Activated CD4-positive, alpha-beta T cell treated with anti-CD3 and anti-CD28 coated beads, Interleukin-2, amount 50 U/mL, for 1 hour (primary cell): ENCODE measurements at places on chromosomes 12 and 14.

GRCh38 chr14:23009939-23010726 lies at the start of gene C14orf93:
Gene C14orf93, minus strand, starts transcription at chr14:23010143. Its CDS starts 11,120 bp downstream, at chr14:22999023.
- peak; percentile 76 for DNase-seq

DNA sequence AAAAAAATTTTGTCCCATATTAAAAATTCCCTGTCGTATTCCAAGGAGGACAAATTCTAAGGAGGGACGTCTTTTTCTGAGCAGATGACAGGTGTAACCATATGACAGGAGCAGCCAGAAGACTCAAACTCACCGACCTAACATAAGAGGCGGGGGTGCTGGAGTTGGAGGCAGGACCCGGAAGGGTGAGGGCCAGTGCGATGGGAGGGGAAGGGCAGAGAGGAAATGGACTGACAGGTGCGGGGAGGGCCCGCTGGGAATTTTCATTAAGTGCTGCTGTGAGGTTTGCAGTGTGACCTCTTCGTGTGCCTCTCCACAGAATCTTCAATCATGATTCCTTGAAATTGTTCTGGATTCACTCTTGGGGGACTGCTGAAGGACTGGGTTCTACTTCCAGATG lies 189.4 kb downstream of the NTF3 start:
- no peak for DNase-seq

GRCh38 chr12:91877022-91877421 lies 268.6 kb downstream of the BTG1 start:
- peak; percentile 80 for DNase-seq

DNA sequence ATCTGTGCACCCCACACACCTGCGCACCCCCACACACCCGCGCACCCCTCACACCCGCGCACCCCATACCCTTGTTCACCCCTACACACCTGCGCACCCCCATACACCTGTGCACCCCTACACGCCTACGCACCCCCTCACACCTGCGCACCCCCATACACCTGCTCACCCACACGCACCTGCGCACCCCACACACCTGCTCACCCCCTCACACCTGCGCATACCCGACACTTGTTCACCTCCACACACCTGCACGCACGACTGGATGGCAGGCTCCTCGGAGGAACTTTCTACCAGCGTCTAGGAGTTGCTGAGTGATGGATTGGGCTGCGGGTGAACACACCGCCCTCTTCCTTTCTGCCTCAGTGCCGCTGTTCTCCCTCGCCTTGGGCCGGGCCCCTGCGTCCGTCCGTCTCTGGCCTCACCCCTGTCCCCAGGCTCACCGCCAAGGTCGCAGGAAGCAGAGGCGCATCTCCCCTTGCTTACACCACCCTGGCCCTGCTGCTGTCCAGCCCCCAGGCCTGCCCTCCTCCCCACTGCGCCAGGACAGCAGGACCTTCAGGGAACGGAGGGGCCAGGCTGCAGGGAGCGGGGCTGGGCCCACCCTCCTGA lies 20.7 kb upstream of the TMEM106C start:
- no peak for DNase-seq

DNA sequence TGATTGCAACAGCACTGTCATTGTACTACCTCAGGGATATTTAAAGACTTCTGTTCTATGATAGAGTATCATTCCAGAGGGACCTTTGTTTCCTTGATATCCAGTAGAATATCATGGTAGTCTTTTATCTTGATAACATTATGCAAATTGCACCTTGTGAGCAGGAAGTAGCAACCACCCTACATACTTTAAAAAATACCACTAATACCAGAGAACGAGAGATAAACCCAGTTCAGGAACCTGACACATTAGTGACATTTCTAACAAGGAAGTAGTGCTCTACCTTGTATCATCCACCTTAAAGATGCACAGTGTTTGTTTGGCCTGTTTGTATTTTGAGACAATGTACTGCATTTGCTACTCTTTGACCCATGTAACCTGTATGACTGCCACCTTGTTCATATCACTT lies 8.8 kb upstream of the MAP4K5 start:
- no peak for DNase-seq

DNA sequence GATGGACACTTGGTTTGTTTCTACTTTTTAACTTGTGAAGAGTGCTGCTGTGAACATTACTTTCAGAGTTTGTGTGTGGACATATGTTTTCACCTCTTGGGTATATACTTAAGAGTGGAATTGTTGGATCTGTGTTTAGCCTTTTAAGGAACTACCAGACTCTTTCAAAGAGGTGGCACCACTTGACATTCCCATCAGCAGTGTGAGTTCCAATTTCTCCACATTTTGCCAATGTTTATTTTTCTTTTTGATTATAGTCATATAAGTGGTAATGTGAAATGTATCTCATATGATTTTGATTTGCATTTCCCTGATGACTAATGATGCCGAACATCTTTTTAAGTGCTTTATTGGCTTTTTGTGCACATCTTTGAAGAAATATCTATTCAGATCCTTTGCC lies 44.8 kb downstream of the ARHGAP5 start:
- no peak for DNase-seq

DNA sequence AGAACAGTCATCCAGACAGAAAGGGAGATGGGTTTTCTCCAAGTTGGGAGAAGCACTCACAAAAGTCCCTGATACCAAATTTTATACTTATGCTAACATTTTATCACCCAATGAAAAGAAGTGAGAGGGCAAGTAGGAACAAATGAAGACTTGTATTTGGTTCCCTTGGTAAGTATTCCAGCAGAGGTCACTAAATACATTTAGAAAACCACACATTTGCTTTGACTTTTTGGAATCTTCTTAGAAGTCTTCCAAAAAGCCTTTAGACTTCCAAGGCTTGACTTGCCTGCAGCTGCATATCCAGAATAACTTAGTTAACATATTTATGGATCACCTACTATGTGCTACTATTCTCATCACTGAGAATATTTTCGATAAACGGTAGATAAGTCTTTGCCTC lies 3.1 kb upstream of the GYS2 start:
- DNase-seq, result no peak

GRCh38 chr14:69671365-69672030 lies 60.1 kb downstream of the SUSD6 start:
- DNase-seq, result no peak
